SJSA1 (cell line): ENCODE measurements at places on chromosomes 4 and X. TPM values are rescaled to one million over a fixed set of nuclear protein-coding genes. Genes with fewer than 3 reads are reported as not detected.
A peak's percentile ranks its signal among the peaks of the same experiment; 100 is the strongest.

DNA sequence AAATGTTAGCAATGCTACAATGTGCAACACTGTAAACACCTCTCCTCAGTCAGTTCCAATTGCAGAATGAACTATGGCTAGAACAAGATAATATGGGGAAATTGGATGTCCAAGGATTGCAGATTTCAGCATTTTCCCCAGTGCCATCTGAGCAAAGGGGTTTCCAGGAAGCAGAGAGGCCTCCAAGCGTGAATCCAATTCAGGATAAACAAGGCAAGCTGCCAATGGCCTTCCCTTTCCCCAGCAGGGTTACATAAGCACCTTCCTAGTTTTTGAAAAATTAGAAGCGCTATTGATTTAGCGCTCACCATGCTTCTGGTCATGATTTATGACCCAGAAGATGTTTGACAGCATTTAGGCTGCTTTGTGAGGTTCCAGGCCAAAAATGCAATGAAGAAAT lies 223.0 kb upstream of the GATB start:
- no peak overlapping the region for H3K27ac ChIP-seq
- H3K27me3 ChIP-seq = no peaks in the 10 kb centered on the region
- H3K4me3 ChIP-seq = no peak overlapping the region
- H3K36me3 ChIP-seq = no peaks in the 10 kb centered on the region

- no peaks in the 10 kb centered on the region for H3K27me3 ChIP-seq
- no peak overlapping the region for H3K27ac ChIP-seq
- no peak for DNase-seq
- no peaks in the 10 kb centered on the region for H3K36me3 ChIP-seq
- H3K4me1 ChIP-seq = peaks cover 11% of the 10 kb centered on the region
Measured at GRCh38 chr4:114286262-114286810, 306.9 kb upstream of the ARSJ start.

DNA sequence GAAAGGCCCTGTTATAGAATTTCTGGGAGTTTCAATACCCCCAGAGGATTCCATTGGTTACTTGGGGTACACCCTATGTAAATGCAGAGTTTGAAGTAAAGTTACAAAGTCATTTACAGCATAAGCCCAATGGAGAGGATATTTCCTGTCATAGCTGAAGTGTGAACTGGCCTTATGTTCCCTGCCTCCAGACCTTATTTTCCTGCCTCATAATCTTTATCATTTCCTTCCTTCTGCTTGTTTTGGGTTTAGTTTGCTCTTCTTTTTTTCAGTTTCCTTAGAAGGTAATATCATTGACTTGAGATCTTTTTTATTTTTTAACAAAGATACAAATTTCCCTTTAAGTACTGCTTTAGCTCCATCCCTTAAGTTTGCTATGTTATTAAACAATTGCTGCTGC lies 85.4 kb downstream of the PPEF1 start:
- H3K27ac ChIP-seq = peak overlapping the region; percentile 44; the same call in 1 of the 2 replicates
- H3K27me3 ChIP-seq = no peaks in the 10 kb centered on the region
- DNase-seq = no peak
- H3K36me3 ChIP-seq = no peaks in the 10 kb centered on the region
- H3K4me1 ChIP-seq = peaks cover 12% of the 10 kb centered on the region
- H3K4me3 ChIP-seq = no peak overlapping the region

- H3K4me3 ChIP-seq = no peak overlapping the region
- DNase-seq = no peak
- no peaks in the 10 kb centered on the region for H3K27me3 ChIP-seq
Measured at GRCh38 chr4:147929746-147930145, 197.9 kb downstream of the ARHGAP10 start.

- DNase-seq = no peak
- no peaks in the 10 kb centered on the region for H3K27me3 ChIP-seq
- no peak overlapping the region for H3K4me3 ChIP-seq
- H3K36me3 ChIP-seq = no peaks in the 10 kb centered on the region
Measured at GRCh38 chrX:97763391-97763790, 879.7 kb downstream of the RPA4 start.

- H3K4me1 ChIP-seq = no peaks in the 10 kb centered on the region
- DNase-seq = no peak
- no peak overlapping the region for H3K27ac ChIP-seq
- no peaks in the 10 kb centered on the region for H3K36me3 ChIP-seq
Measured at GRCh38 chr4:137015426-137016409, 516.6 kb downstream of the PCDH18 start.

UGT8 gene
- total RNA-seq = not detected in 2 replicates
